ENCODE measurements at places on chromosomes 5 and 9.

DNA sequence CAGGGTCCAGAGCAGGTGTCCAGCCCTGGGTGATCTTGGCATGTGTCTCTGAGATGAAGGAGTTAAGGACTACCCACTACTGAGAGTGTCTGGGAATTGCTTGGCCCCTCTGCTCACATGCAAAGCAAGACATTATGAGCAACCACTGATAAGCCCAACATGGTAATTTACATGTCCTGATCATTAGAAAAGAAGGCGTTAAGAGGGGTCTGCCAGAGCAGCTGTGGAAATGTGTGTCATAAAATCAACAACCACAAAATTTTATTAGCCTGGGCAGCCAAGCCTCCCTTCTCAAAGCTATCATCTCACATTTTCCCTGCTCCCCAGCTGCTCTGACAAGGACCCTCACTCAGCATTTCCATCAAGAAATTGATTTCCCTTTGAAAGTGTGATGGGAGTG, 351.0 kb downstream of the SPOCK1 start:
- no peak for DNase-seq

GRCh38 chr5:50744776-50745175, 78.3 kb downstream of the PARP8 start:
- peak; percentile 1 for DNase-seq

DNA sequence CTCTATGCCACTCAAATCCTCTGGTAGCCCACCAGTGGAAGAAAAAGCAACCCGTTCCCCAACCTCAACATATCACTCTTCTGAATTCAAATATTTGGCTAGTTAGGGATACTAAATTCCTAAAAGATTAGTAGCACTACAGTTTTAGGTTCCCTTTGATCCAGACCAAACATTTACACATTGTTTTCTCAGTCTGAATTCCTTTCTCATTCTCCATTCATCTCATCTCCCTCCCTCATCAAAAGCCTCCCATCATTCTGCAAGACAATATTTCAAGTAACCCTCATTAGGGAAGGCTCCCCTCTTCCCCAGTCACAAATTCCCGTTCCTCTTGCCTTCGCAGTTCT, 26.3 kb downstream of the ADAM19 start:
- DNase-seq = no peak

DNA sequence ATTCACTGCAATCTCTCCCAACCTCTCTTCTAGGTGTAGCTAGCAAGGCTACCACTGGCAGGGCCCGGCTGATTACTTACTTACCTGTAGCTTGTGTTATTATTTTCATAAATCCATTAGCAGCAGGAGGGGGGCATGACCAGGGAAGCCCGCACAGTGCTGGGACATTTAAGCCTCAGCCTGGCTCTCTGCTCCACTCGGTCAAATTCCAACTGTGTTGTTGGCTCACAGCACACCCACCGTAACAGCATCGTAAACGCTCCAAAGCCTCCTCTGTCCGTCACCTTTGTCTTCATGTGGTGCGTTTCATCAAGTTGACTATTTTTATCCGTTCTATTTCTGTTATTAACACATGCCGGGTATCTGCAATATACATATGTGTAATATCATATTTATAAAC, 264.7 kb downstream of the NSG2 start:
- no peak for DNase-seq

GRCh38 chr9:14967450-14968321, 57.5 kb upstream of the FREM1 start:
- DNase-seq = no peak

GRCh38 chr9:98007251-98007928, 24.2 kb downstream of the ANP32B start:
- no peak for DNase-seq

GRCh38 chr9:95715868-95716435, 159.5 kb upstream of the ERCC6L2 start:
- DNase-seq = no peak

DNA sequence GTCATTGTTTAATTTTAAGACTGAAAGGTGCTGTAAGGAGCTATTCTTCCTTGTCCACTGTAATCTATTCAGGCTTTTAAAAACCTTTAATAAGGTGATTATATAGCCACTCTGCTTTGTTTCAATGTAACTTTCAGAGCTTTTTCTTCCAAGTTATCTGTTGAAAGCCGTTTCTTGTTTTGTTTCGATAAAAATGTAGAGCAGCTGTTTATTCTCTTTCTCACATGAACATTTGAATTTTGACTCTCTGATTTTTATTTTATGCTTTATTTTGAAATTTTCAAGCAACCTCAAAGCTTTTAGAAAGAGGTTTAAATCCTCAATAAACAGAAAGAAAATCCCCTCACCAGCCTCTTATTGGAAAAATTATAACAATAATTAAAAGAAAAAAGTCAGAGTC, 47.2 kb downstream of the CPEB4 start:
- DNase-seq = no peak

DNA sequence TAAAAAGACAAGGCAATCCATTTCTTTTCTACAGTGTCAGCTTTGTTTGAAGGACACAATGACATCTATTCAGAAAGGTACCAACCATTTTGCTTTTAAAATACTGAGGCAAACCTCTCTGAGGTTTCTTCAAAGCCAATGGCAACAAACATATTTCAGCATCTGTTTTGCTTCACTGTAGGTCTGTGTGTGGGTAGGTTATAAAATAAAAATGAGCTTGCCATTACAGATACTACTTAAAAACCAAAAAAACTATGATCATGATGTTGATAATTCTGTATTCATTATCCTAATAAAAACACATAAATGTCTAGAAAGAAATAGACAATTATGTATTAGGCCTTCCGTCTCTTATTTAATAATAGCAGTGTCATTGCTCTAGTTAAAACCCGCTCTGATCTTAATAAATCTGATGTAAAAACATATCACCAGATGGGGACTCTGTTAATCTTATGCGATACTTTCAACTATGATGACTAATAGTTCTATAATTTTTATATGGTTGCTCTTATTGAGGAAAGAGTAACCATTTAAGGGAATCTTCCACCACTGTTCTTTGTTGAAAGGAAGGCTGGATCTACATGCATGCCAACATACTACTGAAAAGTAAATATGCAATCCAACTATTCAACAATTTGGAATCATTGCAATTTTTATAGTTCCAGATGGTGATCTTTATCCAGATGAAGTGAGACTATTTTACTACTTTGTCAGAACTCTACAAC, 647.2 kb downstream of the PDE4D start:
- no peak for DNase-seq

- no peak for DNase-seq
Observed at GRCh38 chr5:174606646-174607045, 117.7 kb upstream of the MSX2 start.

DNA sequence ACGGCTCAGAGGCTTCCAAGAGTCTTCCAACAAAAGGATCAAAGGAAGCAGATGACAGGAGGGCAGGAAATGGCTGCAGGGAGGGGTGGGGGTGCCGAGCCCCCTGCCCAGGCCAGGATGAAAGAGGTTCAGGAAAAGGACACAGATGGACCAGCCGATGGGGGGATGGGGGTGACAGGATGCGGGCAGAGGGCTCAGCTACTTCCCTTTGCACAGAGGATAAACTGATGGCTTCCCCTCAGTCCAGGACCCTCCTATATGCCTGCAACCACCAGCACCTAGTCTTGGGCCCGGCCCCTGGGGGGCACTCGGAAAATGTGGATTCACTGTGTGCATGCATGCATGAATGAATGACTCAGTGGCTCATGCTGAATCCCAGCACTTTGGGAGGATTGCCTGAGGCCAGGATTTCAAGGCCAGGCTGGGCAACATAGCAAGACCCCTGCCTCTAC, 148.2 kb downstream of the C9orf50 start:
- DNase-seq = no peak

DNA sequence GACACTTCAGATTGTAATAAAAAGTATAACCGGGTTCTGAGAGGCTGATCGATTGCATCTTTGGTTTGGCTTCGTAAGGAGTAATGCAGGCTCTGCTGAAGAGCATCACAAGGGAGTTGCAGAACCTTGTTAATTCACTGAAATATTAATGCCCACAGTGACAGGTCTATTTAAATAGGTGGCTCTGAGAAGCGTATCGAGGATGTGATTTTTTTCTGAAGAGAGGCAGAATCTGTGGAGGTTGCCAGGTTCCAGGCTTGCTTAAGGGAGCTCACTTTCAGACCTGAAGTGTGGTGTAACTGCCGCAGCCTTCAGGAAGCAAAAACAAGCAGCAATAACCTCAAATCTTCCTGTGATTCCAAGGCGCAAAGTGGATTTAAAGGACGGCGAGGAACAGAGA, 80.3 kb downstream of the ANKRD33B start:
- no peak for DNase-seq

- DNase-seq = no peak
Observed at GRCh38 chr5:25892211-25892610, 1146.2 kb downstream of the CDH9 start.

DNA sequence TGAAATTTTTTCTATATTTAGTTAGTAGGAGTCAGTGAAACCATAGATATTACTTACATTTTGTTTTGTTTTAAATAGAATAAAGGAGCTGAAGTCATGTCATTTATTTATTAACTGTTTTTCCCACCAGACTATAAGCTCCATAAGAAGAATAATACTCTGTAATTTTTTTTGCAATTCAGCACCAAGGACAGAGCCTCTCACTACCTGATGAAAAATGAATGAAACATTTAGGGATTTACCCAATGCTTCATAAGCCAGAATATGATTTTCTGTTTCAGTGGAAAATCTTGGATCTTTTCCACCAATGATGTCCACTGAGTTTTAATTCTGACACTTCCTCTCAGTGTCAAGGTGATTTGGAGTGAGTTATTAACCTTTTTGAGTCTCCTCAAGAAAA, 624.9 kb upstream of the GRAMD2B start:
- no peak for DNase-seq

DNA sequence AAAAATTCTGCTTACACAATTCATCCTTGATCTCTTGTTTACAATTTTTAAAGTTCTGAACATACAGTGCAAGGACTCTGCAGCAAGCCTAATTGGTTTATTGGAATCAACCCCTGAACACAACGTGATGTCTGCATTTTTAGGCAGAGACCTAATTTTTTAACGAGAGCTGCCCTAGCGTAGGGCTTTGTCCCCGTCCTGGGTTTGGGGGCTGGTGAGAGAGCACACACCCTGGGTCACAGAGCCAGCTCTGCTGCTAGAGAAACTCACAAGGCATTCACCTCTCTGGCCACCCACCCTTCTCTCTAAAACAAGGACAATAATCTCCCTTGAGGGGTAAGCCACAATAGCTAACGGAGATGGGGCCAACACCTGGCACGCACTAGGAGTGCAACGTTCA, 28.2 kb downstream of the SH3PXD2B start:
- no peak for DNase-seq

GRCh38 chr5:82673057-82673809, 395.1 kb upstream of the RPS23 start:
- no peak for DNase-seq

- no peak for DNase-seq
Observed at GRCh38 chr9:8241201-8241600, 441.6 kb upstream of the DMAC1 start.

- DNase-seq = no peak
Observed at GRCh38 chr5:139495638-139496435, 13.3 kb upstream of the STING1 start.

DNA sequence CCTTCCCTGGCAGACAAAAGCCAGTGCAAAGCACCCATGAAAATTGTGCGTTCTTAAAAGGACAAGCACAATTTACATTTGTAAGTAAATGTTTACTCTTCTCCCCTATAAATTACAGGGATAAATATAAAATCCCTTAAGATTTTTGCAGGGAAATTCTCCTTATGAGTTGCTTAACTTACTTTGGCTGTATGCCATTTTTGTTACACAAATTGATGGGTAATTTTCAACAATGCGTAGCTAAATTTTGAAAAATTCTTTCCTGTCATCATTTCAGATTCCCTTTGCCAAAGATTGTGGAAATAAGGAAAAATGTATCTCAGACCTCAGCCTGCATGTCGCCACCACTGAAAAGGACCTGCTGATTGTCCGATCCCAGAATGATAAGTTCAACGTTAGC, 64.2 kb upstream of the ITGA2 start:
- DNase-seq = no peak

- DNase-seq = no peak
Observed at GRCh38 chr5:125461641-125462072, 715.2 kb upstream of the ZNF608 start.

GRCh38 chr5:109853377-109853776, 163.7 kb downstream of the MAN2A1 start:
- DNase-seq = no peak

DNA sequence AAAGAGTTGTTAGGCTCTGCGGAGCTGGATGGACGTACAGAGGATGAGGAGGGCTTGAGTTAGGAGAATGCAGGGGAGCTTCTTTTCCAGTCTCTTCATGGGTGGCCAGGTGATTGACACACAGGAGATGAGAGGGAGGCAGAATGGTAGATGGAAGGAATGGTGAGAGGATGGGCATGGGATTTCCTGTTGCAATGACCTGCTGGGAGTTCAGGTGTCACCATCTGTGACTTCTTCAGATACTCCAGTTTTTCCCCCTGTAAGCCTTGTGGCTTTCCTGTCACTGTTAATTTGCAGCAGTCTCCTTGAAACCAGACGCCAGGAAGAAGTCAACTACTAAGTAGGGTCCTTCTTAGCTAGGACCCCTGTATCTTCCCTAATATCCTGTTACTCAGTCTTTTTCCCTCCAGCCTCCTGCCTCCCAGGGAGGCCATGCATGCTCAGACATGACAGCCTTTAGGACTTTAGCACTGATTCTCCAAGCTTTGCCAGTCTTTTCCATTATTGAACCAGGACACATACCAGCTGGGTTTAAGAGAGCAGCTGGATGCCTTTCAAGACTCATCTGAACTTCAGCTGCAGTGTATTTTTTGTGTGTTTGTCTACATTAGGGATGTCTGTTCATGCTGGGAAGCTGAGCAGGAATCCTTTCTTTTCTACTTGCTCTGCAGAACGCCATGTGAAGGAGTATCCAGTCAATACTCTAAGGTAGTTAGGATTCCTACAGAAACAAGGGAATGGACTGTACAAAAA, 67.2 kb upstream of the CD180 start:
- DNase-seq = no peak

DNA sequence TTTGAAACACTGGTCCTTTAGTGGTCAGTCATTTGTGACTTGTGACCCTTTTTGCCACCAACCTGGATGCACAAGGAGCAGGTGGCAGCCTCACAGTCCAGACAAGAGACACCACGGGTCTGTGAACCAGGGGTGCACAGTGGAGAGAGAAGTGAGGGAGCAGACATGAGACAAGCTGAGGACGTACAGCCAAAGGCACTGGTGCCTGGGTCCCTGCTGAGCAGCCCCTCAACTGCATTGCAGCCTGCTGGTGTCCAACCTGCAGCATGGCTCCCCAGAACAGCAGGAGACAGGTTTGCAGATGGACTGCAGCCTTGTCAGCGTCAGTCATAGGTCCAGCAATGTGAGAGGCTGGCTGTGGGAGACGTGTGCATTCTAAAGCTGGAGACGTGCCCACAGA, 124.2 kb upstream of the FSTL4 start:
- DNase-seq = no peak

DNA sequence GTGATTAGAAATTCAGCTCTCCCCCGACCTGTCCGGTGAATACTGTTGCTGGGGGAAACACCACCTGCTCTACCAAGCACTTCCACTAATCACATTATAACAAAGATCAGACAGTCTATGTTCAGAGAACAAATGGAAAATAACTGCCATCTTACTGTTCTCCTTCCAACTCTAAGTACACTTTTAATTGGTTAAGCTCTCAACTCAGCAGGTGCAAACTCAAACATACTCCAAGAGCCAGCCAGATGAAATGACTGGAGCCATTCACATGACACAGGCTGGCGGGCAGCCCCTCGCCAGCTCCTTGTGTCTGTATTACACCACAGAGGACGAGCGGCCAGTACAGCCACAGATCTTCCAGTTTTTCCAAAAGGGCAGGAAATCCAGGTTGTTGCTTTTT, 16.1 kb downstream of the LIFR start:
- peak; percentile 37 for DNase-seq

Data from COR-L47 (cell line).